Endothelial cell of umbilical vein (primary cell): ENCODE measurements at places on chromosomes 2 and 18. TPM values are rescaled to one million over a fixed set of nuclear protein-coding genes. Genes with fewer than 3 reads are reported as not detected.

GRCh38 chr18:79558933-79559416 lies 120.6 kb upstream of the CTDP1 start:
- DNase-seq = no peak

DNA sequence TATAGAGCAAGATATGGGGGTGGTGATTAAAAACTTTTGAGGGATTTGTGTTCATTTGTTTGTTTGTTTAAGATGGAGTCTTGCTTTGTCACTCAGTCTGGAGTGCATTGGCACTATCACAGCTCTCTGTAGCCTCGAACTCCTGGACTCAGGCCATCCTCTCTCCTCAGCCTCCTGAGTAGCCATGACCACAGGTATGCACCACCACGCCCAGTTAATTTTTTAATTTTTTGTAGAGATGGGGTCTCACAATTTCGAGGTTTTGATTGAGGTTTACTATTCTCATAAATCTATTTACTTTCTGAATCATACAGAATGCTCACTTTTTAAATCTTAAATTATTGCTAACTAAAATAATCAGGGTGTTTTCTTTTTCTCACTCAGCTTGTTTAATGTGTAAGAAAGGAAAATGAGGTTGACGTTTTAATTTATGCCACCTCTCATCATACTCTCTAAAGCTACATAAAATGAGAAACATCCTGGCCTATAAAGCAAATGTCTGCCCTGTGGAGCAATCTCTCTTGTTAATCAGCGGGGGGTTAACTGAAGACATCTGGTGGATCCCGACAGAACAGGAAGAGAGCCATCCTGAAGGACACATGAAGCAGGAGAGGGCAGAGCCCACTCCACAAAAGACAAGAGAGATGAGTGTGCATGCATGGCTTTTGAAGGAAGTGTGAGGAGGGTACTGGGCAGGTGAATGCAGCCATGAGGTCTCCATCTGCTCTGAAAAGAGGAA lies 589.1 kb upstream of the SLC8A1 start:
- DNase-seq = no peak

DNA sequence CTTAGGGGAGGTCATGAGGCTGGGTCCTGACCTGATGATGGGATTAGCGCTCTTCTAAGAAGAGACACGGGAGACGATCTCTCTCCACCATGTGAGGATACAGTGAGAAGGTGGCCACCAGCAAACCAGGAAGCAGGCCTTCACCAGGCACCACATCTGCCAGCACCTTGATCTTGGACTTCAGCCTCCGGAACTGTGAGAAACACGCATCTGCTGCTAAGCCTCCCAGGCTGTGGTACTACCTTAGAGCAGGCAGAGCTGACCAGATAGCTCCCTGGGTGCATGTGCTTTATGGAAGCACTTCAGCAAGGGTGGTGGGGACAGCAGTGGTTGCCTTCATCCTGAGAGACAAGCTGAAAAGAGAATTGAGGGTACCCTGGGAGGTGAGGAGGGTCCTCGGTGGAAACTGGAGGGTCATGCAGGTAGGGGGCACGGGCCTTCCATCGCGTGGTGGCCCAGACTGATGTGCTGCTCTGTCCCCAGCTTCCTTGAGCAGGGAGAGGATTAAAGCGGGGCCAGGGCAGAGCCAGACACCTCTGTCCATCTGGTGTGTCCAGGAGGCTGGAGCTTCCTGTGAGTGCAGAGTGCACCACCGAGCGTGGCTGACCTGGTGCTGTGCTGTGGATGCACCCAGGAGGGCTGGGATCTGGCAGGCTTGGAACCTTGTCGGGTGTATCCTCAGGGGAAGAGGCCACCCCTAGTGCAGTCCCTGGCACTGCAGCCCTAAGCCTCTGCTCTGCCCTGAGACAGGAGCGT lies 42.9 kb upstream of the HS6ST1 start:
- DNase-seq = no peak

GRCh38 chr2:122203523-122203922 lies 448.1 kb downstream of the TSN start:
- DNase-seq = peak; percentile 10

Gene GPBAR1
- 0.14 TPM in 2 replicates for polyA plus RNA-seq

Gene MAL
- not detected in 2 replicates for polyA plus RNA-seq

Gene SGPP2
- not detected in 2 replicates for polyA plus RNA-seq
